ENCODE measurements at places on chromosomes 11 and 22.

- no peak for DNase-seq
These were observed 13.1 kb downstream of the CHID1 start for GRCh38 chr11:897253-898142.

GRCh38 chr11:81725701-81726100, 1008.0 kb downstream of the FAM181B start:
- no peak for DNase-seq

- DNase-seq: no peak
These were observed 56.8 kb downstream of the RPUSD4 start for GRCh38 chr11:126154691-126155090.

- no peak for DNase-seq
These were observed 590.5 kb downstream of the ETS1 start for GRCh38 chr11:127996825-127997224.

- DNase-seq: no peak
These were observed 15.6 kb downstream of the E2F8 start for GRCh38 chr11:19225123-19225522.

- no peak for DNase-seq
These were observed 9.0 kb upstream of the ZBTB44 start for GRCh38 chr11:130323452-130324450.

GRCh38 chr11:116563712-116564047, 209.1 kb downstream of the BUD13 start:
- DNase-seq: no peak

DNA sequence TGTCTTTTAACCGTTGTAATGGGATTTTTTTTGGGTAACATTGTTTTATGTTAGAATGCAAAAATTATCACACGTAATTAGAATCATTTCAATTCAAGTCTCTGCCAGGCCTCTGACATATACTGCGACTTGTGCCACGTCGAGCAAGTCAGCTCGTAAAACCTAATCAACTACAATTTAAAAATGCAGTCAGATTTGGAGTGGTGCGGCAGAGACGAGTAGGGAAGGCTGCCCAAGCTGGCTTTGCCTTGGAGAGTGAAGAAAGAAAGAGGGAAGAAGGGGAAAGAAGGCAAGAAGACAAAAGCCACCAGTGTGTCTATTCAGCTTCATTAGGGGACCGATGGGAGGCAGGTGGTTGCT, 110.7 kb downstream of the MIAT start:
- DNase-seq: no peak

DNA sequence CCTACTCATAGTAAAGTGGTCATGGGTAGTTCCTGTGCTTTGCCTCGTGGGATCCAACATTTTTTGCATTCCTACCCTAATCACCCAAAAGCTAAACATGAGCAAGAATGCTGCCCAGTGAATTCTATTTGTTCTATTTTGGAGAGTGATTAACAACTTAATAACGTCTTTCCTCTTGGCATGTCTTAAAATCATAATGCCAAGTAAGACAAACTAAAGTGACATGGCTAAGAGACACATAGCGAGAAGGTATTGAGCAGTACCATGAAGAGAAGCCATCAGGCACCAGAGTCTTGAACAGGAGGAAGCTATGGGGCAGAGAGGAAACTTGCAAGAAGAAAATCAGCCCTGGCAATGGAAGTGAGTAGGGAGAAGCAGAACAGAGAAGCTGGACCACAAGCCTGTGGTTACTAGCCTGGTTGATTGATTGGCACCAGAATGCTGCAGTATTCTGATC, 32.0 kb downstream of the EXPH5 start:
- no peak for DNase-seq

GRCh38 chr11:110988671-110989070, 256.9 kb upstream of the POU2AF2 start:
- no peak for DNase-seq

DNA sequence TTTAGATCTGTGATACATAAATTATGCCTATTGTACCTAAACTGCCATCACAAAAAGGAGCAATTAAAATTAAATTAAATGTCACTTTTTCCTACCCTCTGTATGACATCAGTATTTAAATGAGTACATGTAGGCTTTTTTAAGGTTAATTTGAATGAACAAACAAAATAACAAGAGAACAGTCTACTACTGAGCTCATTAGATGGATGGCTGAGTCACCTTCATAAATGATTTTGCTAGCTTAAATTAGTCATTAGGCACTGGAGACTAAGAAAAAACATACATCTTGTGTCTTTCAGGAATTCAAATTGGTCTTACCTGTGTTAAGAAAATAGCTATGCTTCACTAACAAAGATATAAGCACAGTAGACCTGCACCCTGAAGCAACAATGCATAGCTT, 153.6 kb downstream of the RCN1 start:
- peak; percentile 40 for DNase-seq

DNA sequence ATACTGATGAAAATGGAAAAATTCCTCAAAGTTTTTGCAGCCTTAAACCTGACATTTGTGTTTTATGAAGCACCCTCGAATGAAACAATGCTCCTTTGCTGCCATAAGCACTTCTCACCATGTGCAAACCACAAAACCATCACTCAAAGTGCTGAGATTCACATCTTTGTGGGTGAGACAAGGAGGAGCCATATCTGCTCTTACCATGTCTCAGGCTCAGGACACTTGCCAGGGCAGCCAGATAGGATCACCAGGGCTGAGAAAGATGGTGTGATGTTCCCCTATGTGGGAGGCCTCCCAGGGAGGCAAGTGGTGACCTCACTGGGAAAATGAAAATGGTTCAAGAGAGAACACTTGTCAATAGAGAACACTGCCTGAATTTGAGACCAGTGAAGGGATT, 120.4 kb downstream of the CCDC34 start:
- DNase-seq: no peak

DNA sequence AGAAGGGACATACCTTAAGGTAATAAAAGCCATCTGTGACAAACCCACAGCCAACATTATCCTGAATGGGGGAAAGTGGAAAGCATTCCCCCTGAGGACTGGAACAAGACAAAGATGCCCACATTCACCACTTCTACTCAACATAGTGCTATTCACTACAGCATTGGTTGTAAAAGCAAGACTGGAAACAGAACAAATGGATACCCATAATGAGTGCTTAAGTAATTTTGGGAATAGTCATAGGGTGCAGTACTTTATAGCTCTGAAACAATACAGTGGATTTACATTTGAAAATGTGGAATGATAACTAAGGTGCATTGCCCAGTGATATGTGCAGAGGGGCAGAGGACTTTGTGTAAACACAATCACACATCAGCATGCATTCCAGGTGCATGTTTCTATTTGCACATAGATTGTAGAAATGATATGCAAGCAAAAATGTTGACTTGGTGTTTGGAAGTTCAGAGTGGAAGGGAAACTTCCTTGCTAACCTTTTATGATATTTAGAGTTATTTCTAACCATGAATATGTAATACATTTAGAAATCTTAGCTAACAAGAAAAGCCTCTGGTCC, 112.3 kb downstream of the IGLL1 start:
- no peak for DNase-seq

DNA sequence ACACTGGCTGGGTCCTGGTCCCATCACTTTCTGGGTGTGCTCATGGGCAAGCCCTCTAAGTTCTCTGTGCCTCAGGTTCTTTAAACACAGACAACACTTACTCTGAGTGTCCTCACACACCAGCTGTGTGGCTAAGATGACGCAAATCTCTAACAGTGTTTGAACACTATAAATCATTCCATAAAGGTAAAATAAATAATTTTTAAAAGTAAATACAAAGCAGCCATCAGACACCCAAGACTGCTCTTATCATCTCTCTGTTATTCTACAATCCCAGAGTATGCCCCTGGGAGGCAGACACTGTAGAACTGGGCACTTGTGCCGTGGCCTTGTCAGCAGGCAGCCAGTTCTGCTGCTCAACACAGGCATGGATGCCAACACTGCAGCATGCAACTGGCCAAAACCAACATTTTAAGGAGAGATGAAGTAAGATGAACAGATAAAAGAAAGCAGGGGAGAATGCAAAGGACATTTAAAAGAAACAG, 56.8 kb downstream of the RPL27A start:
- DNase-seq: peak; percentile 47

GRCh38 chr11:124043420-124043819, 2.3 kb upstream of the OR10G7 start:
- DNase-seq: no peak

DNA sequence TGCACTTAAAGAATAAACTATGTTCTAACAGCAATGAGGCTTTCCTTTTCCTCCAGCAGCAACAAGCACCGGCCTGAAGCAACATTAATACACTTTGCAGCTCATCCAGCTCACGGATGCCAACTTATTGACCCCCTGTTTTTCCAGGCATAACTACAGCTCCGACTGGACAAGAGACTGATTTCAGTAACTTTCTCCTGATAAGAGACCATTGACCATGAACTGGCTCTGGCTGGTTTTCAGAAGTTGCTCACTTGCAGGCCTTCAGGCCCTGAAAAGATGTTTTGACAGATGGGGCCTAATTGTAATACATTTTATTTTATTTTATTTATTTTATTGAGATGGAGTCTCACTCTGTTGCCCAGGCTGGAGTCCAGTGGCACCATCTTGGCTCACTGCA, 27.5 kb downstream of the GGT5 start:
- DNase-seq: no peak

DNA sequence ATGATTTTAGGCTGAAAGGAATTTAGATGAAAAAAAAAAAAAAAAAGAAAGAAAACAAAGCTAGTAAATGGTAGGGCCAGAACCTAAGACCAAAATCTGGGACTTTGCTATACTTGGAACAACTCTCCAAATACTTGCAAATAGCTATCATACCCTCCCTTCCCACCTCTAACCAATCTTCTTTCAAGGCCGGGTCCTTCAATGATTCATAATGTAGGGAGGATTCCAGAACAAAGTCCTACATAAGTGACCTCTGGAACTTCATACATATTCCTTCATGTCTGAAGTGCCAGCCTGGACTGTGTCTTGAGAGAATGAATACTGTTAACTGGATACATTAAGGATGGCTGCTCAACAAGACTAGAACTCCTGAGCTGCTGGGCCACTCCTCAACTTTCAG, 9.9 kb downstream of the STK33 start:
- no peak for DNase-seq

DNA sequence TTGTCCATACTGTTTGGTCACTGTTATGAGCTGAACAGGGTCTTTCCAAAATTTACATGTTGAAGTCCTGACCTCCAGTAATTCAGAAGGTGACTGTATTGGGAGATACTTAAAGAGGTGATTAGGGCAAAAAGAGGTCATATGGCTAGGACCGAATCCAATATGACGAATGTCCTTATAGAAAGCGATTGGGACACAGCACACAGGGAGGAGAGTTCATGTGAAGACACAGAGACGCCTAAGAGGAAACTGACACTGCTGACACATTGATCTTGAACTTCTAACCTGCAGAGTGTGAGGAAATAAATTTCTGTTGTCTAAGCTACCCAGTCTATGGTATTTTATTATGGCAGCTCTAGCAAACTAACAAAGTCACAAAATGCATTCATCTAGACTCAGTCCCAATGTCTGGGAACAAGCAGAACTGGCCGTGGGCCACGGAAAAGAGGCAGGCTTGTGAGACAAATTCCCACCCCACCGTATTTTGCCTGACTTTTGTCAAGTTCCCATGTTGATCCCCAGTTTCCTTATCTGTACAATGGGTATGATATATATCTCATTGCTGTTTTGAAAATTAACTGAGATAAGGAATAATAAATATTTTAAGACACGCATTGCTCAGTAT, 295.0 kb downstream of the NTM start:
- DNase-seq: no peak

DNA sequence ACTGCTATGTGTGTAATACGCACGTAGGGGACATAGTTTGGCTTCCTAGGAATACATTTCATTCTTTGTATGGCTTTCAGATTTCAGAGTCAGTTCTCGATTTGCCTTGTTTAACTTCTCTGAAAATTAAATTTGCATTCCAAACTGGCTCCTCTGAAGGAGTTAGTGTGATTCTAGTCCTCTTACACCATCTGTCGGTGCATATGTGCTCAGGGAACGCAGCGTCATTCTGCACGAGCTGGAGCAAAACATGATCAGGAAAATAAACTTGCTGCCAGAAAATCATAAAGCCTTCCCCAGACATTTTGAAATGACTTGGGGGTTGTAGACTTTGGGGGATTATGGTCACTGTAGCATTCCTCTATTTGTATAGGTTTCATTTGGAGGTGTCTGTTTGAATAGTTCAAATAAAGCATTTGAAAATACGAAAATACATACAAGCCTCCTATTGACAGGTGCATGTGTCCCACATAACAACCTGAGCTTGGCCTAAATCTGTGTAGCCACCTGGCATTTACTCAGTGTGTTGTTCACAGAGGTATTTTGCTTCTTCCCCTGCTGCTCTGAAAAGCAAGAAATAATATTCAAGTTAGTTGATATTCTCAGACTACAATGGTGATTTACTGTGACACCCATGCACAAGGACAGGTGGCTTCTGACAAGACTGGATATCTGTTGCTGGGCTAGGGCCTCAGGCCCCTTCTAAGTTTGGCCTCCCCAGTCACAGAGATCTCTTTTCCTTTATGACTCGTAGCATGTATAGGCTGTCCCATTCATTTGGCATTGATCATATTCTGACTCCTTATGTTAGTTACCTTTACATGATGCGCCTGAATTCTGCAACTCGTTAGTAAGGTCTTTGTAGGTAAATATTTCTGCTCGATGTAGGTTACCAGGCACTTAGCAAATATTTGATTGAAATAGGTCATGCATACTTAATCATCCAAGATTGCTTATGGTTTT, 81.6 kb upstream of the SORL1-AS1 start:
- peak; percentile 46 for DNase-seq

GRCh38 chr11:6571434-6572008, 31.9 kb downstream of the RRP8 start:
- no peak for DNase-seq

- DNase-seq: peak; percentile 39
These were observed 904 bp downstream of the C2CD3 start for GRCh38 chr11:74169738-74170458.

DNA sequence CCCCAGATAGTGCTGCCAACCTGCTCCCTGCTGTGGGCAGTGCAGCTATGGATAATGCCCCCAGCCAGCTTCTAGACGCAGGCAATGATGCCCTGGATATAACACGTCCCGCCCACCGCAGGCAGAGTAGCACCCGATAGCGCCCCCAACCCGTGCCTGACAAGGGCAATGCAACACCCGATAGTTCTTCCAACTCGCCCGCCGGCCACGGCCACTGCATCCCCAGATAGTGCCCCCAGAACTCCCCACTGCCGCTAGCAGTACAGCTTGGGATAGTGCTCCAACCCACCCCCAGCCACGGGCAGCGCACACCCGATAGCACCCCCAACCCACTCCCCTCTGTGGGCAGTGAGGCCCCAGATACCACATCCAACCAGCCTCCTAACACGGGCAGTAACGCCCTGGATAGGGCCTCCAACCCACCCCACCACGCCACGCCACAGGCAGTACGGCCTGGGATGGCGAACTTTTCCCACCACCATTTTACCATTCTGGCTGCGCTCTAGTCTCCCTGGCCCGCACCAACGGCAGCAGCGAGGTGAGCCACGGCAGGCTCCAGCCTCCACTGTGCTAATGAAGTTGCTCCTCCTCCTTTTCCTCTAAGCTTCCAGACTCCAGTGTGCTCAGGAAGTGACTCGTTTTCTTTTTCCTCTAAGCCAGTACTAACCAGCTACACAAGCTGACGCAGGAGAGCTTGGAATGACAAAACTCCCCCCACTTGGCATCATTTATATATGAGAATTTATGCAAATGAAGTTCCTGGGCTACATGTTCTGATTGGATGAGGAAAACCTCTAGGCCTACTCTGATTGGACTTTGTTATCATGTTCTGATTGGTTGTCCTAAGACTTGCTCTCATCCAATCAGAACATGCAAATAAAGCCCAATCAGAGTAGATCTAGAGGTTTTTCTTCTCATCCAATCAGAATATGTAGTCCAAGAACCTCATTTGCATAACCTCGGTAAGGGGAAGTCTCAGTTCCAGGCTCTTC, 3.0 kb upstream of the RFPL3 start:
- peak; percentile 32 for DNase-seq

Measured in NCI-H69 (cell line).